Pancreas (tissue), 10 donors: ENCODE measurements at places on chromosomes 12 and 14. TPM values are rescaled to one million over a fixed set of nuclear protein-coding genes. Genes with fewer than 3 reads are reported as not detected.

The RNF34 gene
- total RNA-seq, result 13.9 TPM

The DCN gene
- 152 TPM for total RNA-seq

The LMNTD1 gene
- total RNA-seq, result not detected

DNA sequence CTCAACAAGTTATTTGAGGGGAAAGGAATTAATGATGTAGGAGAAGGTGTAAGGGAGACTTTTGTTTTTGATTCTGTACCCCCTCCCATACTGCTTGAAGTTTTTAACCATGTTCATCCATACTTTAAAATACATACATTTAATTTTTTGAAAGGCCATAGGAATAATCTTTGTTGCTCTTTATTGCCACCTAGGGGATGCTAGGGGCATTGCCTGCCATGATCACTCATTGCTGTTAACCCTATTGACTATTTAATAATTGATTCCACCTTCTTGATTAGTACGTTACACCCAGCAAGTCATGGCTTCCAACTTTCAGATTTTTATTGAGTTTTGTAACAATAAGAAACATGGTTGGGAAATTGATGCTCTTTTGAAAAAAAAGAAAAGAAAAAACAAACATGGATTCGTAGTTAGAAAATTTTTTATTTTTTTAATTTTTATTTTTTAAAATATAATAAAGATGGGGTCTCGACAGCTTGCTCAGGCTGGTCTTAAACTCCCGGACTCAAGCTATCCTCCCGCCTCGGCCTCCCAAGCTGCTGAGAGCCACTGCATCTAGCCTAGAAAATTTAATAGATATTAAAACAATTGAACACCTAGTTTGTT lies 8.5 kb upstream of the PRKAB1 start:
- H3K27me3 ChIP-seq, result no peaks in the 10 kb centered on the region
- DNase-seq, result peak; percentile 38
- no peaks in the 10 kb centered on the region for H3K36me3 ChIP-seq

DNA sequence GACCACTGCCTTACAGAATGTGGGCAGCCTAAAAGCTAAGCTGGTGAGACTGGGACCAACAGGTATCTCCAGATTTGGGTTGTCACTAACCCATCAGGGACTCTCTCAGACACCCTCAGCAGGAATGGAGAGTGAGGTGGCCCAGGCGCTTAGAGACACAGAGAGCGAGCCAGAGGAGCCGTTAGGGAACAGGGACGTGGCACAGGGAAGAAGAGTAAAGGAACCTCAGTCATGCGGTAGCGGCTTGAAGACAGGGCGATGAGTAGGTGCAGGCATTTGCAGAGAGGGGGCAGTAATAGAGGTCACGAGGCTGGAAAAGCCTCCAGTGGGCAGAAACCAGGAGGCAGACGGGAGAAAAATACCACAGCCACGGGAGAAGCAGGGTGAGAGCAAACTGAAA lies 158.0 kb upstream of the CCND2 start:
- no peak overlapping the region for H3K27ac ChIP-seq
- no peaks in the 10 kb centered on the region for H3K27me3 ChIP-seq
- H3K36me3 ChIP-seq, result no peaks in the 10 kb centered on the region
- no peaks in the 10 kb centered on the region for H3K4me1 ChIP-seq
- no peak for DNase-seq

DNA sequence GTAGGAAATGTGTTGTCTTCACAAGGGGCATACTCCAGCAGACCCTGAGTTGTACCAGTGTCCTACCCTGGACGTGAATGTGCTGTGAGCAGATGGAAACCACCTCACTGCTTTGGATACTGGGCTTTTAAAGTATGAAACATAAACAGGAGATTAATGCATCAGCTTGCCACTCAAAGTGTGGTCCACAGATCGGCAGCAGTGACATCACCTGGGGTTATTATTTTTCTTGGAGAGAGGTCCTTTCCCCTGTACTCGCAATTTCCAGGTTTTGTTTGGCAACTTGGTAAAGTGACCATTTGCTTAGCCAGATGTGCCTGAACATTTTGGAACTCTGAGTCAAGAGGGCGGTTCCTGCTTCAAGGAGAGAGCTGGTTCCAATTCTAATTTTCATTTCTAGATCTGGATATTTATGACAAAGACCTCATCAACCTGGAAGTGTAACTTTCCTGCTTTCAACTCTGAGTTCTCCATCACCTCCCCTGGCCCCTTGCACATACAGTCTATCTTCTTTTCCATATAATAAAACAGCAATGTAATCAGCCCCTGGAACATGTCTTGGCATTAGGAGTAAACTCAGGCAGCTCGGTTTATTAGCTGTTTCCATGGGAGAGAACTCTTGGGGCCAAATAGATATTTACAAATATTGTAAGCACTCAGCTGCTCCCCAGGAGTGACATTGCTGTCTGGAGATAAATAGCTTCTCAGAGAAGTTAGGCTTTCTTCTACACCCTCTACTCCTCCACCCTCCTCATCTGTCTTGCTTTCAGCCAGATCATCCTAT lies 237.0 kb upstream of the TBX3 start:
- DNase-seq, result no peak
- no peaks in the 10 kb centered on the region for H3K27me3 ChIP-seq
- no peaks in the 10 kb centered on the region for H3K4me1 ChIP-seq
- H3K27ac ChIP-seq, result no peak overlapping the region

DNA sequence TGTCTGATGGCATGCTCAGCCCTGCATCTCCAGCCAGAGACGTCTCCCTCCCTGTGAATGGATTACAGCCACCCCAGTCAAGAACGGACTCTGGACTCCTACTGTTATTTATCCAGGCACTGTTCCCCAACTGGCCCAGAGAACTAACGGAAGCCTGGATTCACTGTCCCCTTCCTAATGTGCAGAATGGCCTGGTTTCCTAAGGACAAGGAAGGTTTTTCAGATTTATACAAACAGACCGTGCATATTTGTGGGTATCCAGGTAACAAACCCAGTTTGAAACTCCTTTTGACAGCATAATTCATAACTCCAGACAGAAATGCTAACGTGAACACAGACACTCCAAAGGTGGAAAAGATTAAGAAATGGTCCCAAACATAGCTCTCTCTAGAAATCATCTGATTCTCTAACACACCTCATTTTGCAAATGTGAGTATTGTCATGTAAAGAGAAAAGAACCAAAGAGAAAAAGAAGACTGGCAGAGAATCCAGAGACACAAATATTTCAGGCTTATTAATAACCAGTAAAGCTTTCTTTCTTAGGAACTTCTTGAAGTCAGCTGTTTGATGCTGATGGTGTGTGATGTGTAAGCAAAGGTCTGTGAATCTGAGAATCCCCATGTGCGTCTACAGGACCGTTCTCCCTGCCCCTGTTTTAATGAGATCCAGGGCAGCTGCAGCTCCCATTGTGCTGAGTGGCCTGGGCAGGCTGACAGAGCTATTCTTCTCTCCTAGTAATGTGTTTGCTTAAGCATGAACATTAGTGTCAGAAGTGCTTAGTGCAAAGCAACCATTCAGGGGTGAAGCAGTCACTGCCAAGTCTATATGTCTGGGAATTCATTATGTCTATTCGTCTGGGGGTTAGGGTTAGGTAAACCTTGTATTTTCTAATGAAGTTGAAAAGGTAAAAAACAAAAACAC lies 86.8 kb upstream of the HIF1A start:
- H3K27ac ChIP-seq, result no peak overlapping the region
- H3K4me3 ChIP-seq, result no peak overlapping the region
- H3K27me3 ChIP-seq, result no peaks in the 10 kb centered on the region
- H3K36me3 ChIP-seq, result no peaks in the 10 kb centered on the region
- H3K4me1 ChIP-seq, result peaks cover 9% of the 10 kb centered on the region

GRCh38 chr12:86597431-86597830 lies 341.2 kb upstream of the MGAT4C start:
- no peak overlapping the region for H3K4me3 ChIP-seq
- no peaks in the 10 kb centered on the region for H3K27me3 ChIP-seq
- H3K27ac ChIP-seq, result no peak overlapping the region
- no peaks in the 10 kb centered on the region for H3K4me1 ChIP-seq
- no peaks in the 10 kb centered on the region for H3K36me3 ChIP-seq
- DNase-seq, result no peak

- DNase-seq, result no peak
- H3K27ac ChIP-seq, result no peak overlapping the region
- no peaks in the 10 kb centered on the region for H3K4me1 ChIP-seq
Measured at GRCh38 chr14:74326369-74327152, 21.7 kb upstream of the VRTN start.

DNA sequence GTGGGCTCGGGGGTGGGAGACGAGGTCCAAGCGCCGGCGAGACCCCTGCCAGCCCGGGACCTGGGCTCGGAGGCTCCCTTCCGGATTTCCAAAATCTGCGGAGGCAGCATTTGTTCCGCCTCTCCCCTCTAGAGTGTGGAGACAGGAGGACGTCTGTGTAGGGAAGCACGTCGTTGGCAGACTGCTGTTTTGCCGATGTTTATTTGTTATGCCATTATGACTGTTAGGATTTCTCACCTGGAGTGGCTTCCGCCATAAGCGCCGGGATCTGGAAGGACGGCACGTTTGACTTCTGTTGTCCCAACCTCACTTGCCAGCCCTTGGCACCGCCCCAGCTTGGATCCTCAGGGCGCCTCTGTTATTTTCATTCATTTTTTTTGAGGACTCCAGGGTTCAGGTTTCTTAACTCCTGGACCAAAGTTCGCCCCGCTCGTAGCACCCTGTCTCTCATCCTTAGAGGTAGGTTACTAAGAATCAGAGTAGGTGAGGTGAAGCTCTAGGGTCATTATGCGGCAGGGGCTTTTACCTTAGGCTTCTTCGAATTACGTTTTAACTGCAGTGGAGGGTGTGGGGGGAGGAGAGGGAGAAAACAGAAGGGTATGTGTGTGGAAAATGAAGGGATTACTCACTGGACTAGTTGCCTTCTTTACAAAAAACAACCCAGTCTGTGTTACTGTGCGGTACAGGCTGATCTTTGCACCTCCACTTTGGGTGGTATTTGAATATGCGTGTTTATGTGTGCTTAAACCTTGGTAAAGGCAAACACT lies 547 bp upstream of the PYGL start:
- peak overlapping the region; percentile 59 for H3K4me3 ChIP-seq
- no peaks in the 10 kb centered on the region for H3K4me1 ChIP-seq
- DNase-seq, result peak; percentile 70
- H3K36me3 ChIP-seq, result no peaks in the 10 kb centered on the region

DNA sequence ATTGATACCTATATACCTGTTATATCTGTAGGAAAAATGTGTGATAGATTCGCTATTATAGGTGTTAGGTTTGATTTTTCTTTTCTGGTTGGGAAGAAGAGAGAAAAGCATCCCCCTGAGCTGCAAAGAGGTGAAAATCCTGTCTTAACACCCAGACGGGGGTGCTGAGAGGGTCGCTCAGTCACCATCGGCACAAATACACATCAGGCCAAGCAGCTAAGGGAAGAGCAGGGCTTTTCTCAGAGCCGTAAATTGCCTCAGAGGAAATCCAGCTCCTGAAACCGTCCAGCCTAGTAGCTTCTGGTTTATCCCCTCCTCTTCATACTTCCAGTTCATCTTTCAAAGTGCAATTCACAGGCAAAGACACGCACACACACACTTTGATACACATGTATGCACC lies 111.1 kb upstream of the OVCH1 start:
- H3K27ac ChIP-seq, result no peak overlapping the region
- no peaks in the 10 kb centered on the region for H3K36me3 ChIP-seq
- H3K4me3 ChIP-seq, result no peak overlapping the region

- no peaks in the 10 kb centered on the region for H3K4me1 ChIP-seq
- H3K36me3 ChIP-seq, result no peaks in the 10 kb centered on the region
- H3K27me3 ChIP-seq, result no peaks in the 10 kb centered on the region
- H3K4me3 ChIP-seq, result no peak overlapping the region
Measured at GRCh38 chr12:119661882-119662281, 6.1 kb upstream of the PRKAB1 start.

DNA sequence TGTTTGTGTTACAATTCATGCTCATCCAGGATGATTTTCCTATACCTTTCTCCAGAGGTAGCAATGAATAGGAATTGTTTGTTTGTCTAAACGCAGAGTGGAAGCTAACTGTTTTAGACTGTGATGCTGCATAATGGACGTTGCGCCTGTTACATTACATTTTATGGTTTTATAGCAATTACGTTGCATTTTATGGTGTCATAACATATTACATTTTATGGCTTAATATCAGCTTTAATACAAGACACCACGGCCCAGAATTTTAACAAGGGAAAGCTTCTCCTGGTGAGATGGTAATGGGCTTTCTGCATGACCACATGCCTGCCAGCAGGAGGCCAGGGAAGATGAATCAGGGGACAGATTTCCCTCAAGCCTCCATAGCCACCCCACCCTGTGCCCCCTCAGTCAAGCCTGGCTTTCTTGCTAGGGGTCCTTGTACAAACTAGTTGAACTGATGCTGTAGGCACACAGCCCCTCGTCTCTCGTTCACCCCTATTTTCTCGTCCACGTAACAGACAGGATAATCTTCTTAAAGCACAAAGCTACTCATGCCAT lies 56.5 kb downstream of the HSPB8 start:
- no peak overlapping the region for H3K27ac ChIP-seq
- no peaks in the 10 kb centered on the region for H3K36me3 ChIP-seq
- no peak for DNase-seq
- no peaks in the 10 kb centered on the region for H3K27me3 ChIP-seq
- no peaks in the 10 kb centered on the region for H3K4me1 ChIP-seq
- no peak overlapping the region for H3K4me3 ChIP-seq

DNA sequence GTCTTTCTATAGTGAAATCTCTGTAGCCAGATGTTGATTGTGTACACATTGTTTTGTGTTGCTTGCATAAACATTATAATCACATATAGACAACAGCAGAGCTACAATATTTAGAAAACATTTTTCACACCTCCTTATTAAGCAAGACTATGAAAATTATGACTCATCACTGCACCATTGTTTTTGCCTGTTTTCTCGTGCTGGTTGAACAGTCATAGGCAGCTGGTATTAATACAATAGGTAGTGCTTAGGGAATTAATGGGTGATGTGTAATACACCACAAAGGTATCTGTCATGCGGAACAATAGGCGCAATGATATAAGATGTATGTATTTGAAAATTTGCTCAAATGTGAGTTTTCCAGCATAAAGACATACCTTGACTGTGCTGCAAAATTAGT lies 449.3 kb downstream of the FOXG1 start:
- H3K4me1 ChIP-seq, result no peaks in the 10 kb centered on the region
- H3K4me3 ChIP-seq, result no peak overlapping the region
- no peaks in the 10 kb centered on the region for H3K27me3 ChIP-seq
- H3K27ac ChIP-seq, result no peak overlapping the region

- no peaks in the 10 kb centered on the region for H3K27me3 ChIP-seq
- no peak for DNase-seq
- H3K36me3 ChIP-seq, result no peaks in the 10 kb centered on the region
- H3K4me3 ChIP-seq, result no peak overlapping the region
Measured at GRCh38 chr12:67609226-67609870, 39.2 kb upstream of the DYRK2 start.

- no peaks in the 10 kb centered on the region for H3K27me3 ChIP-seq
- no peak overlapping the region for H3K27ac ChIP-seq
- no peaks in the 10 kb centered on the region for H3K36me3 ChIP-seq
- no peaks in the 10 kb centered on the region for H3K4me1 ChIP-seq
Measured at GRCh38 chr12:131098178-131098981, 144.7 kb downstream of the ADGRD1 start.
